ENCODE measurements at places on chromosomes 11 and 22.

DNA sequence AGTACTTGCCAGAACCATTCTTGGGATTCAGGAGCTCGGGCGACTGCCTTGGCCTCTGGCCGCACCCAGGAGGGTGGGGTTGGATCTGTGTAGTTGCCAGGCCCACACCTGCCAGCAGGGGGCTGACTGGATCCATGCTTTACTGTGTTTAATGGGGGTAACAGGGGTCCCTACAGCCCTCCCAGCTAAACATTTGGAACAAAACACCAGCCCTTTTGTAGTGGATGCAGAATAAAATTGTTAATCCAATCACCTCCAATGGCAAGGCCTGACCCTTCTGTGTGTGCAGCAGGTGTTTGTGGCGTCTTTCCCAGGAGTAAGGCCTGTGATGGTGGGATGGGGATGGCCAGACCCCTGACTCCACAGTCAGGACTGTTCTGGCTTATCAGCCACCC, 22.5 kb downstream of the SUN2 start:
- DNase-seq: peak; percentile 64

- no peak for DNase-seq
Measured at GRCh38 chr11:93236741-93237675, 39.2 kb upstream of the SLC36A4 start.

- DNase-seq: no peak
Measured at GRCh38 chr11:123903932-123904331, 2.0 kb downstream of the OR8D4 start.

DNA sequence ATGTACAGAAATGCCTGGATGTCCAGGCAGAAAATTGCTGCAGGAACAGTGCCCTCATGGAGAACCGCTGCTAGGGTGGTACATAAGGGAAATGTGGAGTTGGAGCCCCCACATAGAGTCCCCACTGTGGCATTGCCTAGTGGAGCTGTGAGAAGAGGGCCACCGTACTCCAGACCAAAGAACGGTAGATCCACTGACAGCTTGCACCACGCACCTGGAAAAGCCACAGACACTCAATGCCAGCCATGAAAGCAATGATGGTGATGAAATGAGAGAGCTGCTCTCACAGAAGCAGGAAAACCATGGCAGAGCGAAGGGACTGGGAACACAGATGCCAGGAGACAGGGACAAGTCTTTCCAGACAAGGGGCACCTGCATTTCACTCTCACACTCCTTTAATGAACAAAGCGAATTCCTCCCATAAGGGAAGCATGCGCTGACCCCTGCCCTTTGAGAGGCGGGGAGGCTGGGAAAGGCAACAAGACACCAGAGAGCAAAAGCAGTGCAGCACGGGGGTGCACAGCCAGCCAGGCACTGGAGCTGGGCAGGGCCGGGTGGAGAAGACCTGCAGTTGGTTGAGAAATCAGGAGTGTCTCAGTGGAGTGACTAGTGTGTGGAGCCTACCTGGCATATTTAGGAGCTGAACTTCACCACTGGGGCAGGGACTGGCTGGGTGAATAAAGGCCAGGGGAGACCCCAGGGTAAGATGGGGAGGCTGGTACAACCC, 1025.2 kb downstream of the TBC1D22A start:
- DNase-seq: no peak

DNA sequence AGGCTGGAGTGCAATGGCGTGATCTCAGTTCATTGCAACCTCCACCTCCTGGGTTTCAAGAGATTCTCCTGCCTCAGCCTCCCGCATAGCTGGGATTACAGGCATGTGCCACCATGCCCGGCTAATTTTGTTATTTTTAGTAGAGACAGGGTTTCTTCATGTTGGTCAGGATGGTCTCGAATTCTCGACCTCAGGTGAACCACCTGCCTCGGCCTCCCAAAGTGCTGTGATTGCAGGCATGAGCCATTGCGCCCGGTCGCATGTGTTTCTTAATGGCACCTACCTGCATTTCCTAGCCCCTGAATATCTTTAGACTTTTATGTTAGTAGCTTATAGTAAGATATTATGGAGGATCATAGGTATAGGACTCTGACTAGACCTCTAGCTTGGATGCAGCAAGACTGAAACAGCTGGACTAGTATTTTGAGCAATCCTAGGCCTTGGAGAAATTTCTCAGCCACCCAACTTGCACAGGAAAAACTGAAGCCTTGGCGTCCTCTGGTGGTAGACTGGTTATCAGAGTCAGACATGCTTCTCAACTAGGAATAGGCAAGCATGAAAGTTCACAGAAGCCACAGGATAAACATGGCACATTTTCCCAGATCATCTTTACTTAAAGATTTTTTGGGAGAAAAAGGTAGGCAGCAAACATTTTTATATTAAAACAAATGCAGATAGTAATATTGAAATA, 22.7 kb upstream of the C1QTNF4 start:
- no peak for DNase-seq

DNA sequence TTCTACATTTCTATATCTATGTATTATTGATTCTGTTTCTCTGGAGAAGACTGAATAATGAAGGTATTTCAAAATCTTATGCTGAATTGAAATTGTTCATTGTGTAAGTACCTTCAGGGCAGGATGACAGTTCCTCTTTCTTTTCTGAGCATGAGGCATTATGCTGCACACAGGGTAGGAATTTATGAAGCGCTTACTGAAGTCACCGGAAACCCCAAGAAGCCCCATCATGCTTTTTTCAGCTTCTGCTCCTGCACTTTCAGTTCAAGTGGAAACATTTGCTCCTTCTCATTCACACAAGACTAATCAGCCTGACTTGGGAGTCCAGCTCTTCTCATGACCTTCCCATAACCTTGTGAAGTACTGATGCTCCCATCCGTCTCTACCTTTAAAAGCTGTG, 314.7 kb upstream of the SORL1-AS1 start:
- DNase-seq: peak; percentile 19

- DNase-seq: no peak
Measured at GRCh38 chr11:12565406-12565805, 108.8 kb upstream of the TEAD1 start.

DNA sequence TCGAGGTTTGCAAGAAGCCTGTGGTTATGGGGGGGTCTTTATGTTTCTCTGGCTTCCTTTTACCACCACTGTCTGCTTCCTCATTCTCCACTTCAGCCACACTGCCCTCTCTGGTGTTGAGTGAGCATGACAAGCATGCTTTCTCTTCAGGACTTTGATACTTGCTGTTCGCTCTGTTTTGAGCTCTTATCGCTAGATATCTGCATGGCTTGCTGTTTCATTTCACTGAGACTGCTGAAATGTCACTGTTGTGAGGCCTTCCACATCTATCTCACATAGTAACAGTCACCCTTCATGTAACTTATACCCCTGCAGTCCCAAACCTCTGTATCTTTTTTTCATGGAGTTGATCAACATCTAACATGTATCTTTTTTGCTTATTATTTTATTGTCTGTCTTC, 59.8 kb downstream of the TMEM135 start:
- DNase-seq: peak; percentile 9

GRCh38 chr22:37681556-37682049, 4.5 kb upstream of the NOL12 start:
- DNase-seq: peak; percentile 70

DNA sequence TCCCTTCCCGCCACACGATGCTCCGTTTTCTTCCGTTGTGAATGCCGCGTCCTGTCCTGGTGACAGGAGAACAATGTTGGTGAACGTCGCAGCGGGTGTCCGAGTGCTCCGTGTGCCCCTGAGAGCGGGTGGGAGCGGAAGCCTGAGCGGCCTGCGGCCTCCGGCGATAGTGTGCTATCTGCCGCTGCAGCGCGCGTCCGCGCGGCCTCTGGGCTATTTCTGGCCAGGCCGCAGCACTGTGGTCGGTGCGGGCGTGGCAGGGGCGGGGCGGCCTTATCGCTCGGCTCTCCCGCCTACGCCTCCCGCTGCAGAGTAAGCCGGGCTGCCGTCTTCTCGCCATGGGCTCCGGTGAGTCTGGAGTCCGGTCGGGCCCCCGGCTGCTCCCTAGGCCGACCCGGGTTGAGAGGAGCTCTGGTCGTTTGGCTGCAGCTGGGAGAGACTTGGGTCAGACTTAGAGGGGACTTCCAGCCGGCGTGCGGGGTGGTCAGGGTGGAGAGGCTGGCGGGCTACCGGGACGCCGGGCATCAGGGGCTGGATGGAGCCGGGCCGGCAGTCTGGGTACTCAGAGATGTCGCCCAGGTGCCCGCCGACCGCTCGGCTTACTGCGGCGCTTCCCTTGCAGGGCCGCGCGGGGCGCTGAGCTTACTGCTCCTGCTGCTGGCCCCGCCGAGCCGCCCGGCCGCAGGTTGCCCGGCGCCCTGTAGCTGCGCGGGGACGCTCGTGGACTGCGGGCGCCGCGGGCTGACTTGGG, at the start of gene GP1BB:
GP1BB (plus strand) TSS at position 308 of the 751 bp plus-strand sequence; CDS start at position 339, 31 bp downstream.
- no peak for DNase-seq

DNA sequence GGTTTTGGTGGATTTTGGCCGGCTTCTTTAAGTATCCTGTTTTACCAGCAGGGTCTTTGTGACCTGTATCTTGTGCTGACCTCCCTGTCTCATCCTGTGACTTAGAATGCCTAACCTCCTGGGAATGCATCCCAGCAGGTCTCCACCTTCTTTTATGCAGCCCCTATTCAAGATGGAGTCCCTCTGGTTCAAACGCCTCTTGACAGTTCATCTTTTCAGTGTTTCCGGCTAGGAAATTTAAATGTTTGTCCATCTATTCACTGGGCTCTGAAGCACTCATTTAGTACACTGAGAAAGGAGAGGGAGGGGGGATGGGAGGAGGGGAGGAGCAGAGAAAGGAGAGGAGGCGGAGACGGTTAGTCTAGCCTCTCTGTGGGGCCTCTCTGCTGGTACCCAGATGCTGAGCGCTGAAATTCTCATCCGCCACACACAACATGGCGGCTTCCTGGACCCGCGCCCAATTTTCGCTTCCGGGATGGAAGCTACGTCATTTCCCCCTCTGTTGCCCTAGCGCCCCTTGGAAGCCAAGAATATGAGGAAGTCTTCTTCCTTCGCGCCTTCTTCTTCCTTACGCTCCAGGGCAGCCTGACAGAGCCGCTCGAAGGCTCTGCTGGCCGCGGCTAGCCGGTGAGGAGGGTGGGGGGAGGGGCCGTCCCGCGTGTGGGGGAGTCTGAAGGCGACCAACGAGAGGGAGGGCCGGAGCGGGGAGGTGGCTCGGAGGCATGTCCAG, 69.0 kb upstream of the SYT13 start:
- DNase-seq: no peak

DNA sequence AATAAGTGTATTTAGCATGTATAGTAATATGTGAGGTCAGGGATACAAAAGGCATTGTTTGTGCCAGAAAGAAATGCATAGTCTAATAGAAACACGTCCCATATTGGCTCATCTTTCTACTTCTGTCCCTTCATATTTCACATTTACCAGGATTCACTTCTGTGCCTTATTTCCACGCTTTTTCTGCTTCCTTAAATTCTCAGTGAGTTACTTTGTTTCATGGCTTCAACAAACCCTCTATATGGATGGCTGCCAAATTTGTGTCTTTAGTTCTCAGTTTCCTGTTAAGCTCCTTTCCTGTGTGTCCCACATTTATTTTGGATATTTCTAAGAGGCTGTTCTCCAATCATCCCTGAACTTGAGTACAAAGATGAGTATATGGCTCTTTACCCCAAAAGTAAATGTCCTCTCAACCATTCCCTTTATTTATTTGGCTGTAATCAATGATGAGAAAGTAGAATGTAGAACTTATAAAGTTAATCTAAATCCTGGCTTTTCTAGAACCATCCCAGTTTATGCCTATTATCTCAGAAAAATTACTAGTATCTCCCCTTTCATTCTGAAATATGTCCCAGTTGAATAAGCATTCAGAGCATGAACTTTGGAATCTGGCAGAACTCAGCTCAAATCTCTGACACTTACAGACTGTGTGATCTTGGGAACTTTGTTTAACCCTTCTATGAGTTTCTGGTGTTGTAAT, 23.5 kb downstream of the OR8B12 start:
- no peak for DNase-seq

GRCh38 chr11:27921472-27921871, 186.5 kb downstream of the KIF18A start:
- DNase-seq: no peak

DNA sequence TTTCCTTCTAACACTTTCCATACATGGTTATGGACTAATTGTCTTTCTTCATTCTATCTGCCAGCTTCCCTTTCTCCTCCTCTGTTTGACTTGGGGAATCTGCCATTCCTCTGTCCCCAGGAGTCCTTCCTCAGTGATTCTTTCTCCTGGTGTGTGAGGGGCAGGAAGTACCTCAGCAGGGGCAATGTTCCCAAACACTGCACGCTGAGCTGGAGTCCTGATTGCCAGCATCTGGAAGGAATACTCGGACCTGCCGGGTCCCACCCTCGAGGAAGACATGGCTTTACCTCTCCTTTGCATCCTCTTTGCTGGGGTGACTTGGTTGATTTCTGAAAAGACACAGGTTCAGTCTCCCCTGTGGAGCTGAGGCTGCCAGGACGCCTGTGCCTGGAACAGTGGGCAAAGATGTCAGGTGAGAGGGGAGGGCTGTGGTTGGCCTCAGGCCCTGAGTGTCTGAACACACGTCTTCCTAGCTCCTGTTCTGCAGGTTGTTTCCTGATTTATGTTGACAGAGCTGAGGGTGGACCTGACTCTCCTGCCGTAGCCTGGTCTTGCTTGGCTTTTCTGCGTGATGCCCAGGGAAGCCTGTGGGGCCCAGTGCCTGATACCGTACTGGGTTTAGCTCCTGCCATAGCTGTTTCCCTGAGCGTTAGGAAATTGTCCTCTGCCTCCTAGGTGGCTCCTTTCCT, 4.3 kb downstream of the COX8A start:
- no peak for DNase-seq

DNA sequence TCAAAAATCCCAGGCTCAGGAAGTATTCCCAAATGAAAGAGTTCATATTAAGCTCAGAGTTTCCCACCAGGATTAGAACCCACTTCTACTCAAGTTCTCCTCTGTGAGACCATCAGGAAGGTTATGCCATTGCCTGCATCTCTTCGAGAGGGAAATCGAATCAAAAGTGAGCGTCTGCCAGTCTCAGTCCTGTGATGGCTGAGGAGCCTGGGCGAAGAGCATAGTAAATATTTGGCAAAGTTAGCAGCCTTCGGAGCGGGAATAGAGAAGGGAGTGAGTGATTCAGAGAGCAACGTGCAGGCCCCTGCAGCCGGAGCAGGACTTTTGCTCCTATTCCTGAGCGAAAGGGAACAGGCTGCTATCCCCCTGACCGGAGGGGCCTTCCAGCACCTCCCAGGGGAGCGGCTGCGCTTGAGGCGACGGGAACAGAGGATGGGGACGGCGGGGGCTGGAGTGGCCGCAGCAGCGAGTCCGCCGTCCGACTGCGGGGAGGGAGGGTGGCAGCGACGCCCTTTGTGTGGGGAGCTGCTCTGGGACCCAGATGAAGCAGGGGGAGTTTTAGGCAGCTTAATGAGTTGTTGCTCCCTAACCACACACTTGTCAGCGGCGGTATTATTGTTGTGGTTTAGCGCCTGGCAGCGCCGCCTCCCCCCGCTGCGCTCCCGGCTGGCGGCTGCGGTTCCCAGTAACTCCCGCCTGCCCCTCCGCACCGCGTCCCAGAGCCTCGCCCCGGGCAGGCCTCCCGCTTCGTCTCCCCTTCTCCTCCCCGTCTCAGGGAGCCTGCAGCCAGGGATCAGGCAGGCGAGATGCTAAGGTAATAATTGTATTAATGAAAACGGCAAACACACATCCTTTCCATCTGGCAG, 21.7 kb upstream of the NRGN start:
- no peak for DNase-seq
